ENCODE measurements at places on chromosomes 7 and 10. TPM values are rescaled to one million over a fixed set of nuclear protein-coding genes. Genes with fewer than 3 reads are reported as not detected.

The PNLIPRP2 gene
- not detected for total RNA-seq

The CPA2 gene
- not detected for total RNA-seq

DNA sequence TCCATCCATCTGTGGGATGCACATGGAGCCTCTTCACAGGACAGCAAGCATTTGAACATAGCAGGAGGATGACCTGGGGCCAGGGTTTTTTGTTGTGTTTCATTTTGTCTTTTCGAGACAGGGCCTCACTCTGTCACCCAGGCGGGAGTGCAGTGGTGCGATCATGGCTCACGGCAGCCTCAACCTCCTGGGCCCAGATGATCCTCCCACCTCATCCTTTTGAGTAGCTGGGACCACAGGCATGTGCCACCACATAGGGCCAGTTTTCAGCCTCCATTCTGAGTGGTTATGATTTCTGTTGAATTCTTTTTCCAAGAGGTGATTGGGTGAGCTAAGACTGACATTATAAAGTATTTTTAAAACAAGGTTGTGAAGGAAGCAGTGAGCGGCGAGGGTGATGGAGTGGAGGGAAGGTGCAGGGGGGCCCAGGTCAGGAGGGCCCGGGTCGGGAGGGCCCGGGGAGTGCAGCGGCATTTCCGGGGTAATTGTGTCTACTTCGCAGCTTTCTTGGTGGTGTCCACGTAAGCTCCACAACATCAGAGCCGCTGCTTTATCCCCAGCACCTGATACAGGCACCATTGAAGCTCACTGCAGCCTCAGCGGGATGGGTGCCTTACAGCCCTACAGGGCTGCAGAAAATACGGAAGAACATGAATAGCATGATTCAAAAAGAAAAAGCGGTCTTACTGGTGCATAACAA is 12.0 kb upstream of the LARP4B start:
- no peak for DNase-seq

DNA sequence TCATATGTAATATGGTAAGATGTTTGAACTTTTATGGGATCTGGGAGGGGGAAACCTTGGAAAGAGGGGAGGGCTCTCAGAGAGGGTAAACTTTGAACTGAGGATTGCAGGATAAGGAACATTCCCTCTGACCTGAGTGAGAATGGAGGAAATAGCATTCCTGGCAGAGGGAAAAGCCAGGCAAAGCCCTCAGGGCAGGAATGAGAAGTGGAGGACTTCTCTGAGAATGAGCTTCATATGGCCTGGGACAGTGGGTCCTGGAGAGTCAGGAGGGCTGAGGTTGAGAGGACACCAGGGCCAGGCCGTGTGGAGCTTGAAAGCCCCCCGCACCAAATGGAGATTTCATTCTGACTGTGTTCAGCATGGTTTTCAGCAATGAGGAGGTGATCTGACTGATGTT is 34.2 kb downstream of the NPVF start:
- DNase-seq = no peak

DNA sequence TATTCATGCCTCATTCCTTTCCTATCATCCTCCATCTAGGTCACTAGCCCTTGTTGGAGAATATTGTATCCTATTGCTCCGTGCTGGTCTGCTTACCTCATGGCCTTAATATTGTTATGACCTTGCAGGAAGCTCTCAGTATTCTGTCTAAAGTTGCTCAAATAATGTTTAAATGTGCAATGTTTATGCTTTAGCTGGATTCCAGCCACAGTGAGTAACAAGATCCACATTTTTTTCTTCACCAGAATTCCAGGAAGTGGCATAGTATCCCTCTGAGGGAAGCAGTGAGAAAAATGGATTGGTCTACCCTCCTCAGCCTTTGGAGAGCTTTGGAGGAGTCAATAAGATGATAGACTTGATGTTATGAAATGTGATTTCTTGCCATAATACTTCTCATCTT is 402.6 kb downstream of the NRG3 start:
- DNase-seq = no peak

Measured in lung (tissue), 17 donors.